ENCODE measurements at places on chromosomes 1 and 21.

- DNase-seq = no peak
These were observed 10.5 kb upstream of the SLAMF1 start for GRCh38 chr1:160657250-160657781.

GRCh38 chr1:63789856-63790605, 16.2 kb downstream of the ROR1 start:
- DNase-seq = no peak

GRCh38 chr1:232965124-232965911, 14.9 kb downstream of the NTPCR start:
- DNase-seq = no peak

- DNase-seq = no peak
These were observed 215.4 kb upstream of the PROX1 start for GRCh38 chr1:213772128-213773063.

- no peak for DNase-seq
These were observed 66.8 kb downstream of the SLC27A3 start for GRCh38 chr1:153842006-153842471.

- DNase-seq = no peak
These were observed 17.9 kb downstream of the VWA5B1 start for GRCh38 chr1:20308569-20308968.

DNA sequence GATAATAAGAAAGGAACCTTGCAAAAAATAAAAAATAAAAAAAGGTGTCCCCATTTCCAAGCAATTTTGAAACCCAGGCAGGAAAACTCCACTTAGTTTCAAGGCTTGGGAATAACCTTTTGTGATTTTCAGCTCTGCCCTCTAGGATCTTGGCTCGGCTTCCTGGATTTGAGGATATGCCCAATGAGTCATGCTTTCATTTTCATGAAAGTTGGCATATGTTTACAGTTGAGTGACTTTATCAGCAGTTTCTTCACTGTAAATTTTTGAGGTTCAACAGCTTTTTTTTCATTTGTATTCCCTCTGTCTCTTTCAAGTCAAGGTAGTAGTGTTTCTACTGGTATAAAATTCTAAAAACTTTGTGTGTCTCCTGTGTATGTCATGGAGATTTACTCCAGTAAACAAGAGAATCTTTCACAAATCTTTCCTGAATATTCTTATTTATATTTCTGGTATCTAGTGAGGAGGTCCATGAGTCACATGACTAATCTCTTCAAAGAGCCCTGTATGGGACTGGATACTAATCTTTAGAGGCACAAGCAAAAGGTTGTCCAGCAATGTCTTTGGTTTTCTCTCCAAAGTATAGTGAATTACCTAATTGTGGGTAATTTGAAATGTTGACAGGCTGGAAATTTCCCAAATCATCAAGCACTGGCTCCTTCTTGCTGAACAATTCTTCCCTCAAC, 335.3 kb downstream of the BRINP2 start:
- DNase-seq = no peak

DNA sequence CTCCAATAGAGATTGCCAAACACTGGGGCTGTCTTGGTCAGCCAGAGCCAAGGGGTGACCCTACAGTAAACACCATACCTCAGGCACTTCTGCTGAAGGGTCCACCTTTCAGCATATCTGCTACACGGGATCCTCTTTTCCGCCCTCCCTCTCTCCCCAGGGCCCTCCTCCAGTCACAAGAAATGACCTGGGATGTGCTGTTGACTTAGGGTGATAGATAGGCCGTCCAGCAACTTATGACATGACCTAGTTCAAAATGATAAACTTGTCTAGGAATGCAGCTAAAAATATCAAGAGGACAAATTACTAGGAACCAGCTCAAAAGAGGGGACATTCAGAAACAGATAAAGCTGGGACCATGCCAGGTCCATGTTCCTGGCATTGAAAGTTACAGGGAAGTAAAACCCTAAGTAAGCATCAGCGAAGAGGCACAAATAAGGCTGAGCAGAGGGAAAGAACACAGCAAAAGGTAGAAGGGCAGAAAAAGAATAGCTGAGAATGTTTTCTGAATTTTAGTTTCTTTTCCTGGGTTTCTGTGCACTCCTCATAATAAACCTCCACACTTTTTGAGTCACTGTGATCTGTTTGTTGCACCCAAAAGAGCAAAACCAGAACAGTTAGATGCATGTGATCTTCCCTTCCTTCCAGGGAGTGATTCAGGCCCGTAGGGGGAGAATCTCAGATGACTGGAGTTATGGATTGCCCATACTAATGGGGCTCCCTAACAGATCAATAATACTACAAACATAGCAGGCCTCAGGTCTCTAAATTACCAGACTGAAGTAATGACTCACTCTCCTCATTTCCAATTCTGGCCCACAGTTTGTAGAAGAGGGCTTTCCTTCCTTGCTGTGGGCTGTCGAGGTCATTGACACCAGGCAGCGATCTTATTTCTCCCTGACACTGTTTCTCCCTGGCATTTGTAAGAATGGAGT, 48.9 kb upstream of the F3 start:
- DNase-seq = no peak

DNA sequence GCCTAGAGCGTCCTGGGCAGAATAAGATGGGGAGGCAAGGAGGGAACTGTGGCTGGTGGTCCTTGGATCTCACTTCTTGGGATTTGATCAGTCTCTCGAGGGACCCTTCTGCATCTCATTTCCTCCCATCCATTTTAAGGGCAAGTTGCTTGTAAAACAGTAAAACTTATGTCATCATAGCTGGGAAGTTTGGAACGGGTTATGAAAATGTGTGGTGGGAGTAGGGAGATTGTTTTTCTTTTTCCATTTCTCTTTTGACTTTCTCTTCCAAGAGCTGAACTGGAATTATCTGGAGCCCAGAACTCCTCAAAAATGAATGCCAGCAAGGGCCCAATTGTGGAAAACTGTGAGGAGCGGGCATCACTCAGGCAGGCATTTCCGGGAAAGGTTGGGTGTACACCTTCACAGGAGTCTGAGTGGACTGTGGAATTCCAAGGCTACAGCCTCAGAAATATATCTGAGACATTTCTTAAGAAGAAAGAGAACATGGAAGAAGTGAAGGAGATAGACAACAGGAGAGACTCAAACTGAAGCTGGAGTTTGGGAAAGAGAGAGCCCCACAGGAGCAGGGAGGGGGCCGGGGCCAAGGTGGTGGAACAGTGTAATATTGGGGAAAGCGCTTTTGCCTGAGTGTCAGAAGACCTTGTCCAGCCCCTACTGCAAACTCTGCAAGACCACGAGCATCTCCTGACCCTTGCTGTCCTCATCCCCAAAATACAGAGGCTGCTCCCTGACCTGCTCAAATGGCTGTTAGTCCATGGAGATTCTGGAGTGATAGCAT, 185.1 kb downstream of the FOXD2 start:
- no peak for DNase-seq

DNA sequence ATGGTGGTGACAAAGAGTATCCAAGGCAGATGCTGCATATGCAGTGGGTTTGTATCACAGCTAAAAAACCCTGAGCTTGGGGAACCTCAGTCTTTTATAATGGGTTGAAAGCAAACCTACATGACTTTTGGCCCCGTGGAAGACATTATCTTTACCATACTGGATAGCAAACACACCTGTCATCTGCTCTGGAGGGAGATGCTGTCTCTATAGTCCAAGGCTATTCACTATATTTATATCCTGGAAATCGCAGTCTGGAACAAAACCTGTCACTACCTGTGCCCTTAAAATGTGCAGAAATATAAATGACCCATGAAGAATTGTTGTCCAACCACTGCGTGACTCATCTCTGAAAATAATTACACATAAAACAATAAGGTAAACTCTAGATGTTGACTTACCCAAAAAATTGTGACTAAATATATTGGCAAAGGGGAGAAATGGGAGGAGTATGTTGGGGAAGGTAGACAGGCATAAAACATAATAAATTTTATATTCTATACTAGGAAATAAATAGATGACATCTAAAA, 121.0 kb upstream of the CXADR start:
- no peak for DNase-seq

GRCh38 chr1:65247419-65248359, 61.7 kb upstream of the DNAJC6 start:
- no peak for DNase-seq

DNA sequence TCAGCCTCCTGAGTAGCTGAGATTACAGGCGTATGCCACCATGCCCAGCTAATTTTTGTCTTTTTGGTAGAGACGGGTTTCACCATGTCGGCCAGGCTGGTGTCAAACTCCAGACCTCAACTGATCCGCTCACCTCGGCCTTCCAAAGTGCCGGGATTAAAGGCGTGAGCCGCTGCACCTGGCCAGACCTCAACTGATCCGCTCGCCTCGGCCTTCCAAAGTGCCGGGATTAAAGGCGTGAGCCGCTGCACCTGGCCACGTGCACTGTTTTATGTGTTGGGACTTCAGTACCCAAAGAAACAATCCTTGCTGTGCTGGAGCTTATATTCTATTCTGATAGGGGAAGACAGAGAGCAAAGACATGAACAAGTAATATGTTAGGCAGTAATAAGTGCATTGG, 10.1 kb downstream of the TRAF5 start:
- no peak for DNase-seq

DNA sequence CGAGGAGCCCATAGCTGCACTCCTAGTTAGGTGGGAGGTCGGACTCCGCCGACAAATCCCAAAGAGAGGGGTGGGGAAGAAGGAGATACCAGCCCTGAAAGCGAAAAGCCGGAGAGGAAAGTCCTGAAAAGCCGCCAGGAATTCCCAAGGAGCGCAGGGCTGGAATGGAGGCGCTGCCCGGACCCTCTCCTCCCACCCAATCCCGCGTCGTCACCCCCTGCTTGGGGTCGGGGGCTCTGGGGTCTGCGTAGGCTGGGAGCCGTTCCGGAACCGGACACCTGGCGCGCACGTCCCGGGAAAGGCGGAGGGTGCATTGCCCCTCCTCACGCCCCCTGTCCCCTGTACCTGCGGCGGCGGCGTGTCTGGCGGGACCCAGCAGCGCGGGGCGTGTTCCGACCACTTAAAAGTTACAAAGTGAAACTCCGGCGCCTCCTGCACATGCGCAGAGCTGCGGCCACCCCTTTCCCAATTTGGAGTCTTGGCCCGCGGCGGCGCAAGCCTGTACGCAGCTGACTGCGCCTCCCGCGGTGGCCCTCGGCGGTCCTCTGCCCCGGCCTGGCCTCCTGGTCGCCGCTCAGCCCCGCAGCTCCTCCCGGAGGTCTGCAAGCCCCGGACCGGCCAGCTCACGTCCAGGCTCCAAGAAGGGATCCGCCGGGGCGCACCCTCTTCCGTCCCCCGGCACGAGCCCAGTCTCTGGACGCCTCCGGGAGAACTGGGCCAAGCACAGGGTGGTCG, at the start of gene TMEM63A:
Gene TMEM63A (minus strand): TSS at position 422 of the 735 bp plus-strand sequence. CDS start 4,800 bp downstream, outside the sequence.
- peak; percentile 74 for DNase-seq

- DNase-seq = no peak
These were observed 183.4 kb downstream of the ZNF281 start for GRCh38 chr1:200226268-200226968.

DNA sequence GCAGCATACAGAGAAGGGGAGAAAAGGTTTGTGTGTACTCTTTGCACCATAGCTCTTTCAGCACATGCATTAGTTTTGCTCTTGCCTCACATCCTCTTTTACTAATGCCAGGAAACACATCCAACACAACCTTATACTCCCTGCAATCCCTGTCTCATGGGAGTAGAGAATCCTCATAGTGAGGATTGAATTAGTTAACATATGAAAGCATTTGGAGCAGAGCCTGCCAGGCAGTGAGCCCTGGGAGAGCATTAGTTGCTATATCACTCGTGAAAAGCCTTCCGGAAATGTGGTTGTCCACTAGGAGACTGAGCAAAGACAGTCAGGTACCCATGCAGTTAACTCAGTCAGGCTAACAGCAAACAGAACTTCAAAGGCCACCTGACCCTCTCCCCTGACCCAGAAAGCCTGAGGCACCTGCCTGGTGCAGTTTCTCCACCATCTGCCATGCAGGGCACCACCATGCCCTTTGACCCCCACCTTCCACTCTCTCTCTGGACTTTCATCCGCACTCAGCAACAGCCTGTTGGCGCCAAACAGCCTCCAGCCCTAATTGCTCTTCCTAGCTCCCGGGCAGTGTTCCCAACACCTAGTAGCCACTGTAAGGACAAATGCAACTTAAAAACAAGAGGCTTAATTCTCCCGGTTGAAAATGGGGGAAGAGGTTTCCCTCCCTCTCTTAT, 14.9 kb upstream of the AGT start:
- no peak for DNase-seq

- no peak for DNase-seq
These were observed 7.5 kb upstream of the SOX13 start for GRCh38 chr1:204065174-204065985.

DNA sequence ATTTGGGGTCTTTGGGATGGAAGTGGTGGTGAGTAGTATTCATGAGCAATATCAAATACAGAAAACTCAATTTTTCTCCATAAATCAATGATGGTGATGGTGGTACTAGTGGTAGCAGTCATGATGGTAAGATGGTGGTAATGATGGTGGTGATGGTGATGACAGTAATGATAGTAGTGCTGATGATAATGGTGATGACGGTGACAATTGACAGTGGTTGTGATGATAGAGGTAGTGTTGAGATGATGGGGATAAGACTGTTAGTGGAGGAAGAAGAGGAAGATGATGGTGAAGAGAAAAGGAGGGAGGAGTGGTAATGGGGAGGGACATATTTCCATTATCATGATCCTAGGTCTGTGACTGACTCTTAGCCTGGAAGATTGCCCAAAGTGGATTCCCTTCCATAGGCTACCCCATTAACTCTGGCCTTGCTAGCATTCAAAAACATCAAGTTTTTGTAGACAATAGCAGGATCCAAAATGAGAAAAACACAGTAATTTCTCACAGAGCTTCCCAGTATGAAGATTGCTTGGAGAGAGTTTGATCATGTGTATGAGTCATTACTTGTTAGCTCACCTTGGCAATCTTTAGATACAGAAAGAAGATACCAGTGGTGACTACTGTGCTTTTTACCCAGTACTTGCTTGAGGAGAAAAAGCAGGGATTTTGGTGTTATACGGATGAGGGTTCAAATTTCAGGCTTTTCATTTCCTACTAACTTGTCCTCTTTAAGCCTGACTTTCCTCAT, 93.9 kb downstream of the ATP1A1 start:
- no peak for DNase-seq

DNA sequence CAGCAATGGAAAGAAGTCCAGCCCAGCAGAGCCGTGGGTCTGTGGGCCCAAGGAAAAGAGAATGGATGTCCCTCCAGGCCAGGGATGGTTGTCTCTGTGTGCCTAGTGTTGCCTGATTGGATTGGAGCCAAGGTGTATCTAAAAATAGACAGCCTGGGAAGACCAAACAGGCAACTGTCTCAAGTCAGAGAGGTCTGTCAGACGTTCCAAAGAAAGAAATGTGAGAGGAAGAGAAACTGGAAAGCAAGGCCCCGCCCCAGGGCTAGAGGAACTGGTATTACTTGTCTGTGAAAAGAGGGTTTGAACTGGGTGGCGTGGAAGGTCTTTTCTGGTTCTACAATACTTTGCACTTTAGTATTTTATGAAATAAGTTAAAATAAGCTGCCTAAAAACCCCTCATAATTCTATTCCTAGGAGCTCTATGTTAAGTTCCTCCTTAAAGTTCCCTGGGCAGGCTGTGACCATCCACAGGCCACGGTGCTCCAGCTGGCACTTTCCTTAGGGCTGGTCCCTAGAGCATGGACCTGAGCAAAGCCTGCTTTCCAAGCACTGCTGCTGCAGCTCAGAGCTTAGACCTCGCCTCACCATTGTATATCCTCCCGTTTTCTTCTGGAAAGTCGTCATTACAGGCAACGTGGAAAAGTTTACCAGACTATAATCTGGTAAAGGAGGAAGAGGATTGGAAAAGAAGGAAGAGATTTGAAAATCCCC, 151.6 kb downstream of the DISC1 start:
- no peak for DNase-seq

All from stimulated activated CD4-positive, alpha-beta T cell treated with anti-CD3 and anti-CD28 coated beads, TNF-alpha, amount 100 ng/mL, for 1 hour (primary cell).